ENCODE measurements at places on chromosomes 6 and 20.

GRCh38 chr6:327538-328116 lies 35.3 kb downstream of the DUSP22 start:
- no peak for DNase-seq

- no peak for DNase-seq
Measured at GRCh38 chr6:27593200-27593818, 120.4 kb upstream of the ZNF184 start.

- no peak for DNase-seq
Measured at GRCh38 chr6:21067521-21067920, 526.0 kb upstream of the SOX4 start.

DNA sequence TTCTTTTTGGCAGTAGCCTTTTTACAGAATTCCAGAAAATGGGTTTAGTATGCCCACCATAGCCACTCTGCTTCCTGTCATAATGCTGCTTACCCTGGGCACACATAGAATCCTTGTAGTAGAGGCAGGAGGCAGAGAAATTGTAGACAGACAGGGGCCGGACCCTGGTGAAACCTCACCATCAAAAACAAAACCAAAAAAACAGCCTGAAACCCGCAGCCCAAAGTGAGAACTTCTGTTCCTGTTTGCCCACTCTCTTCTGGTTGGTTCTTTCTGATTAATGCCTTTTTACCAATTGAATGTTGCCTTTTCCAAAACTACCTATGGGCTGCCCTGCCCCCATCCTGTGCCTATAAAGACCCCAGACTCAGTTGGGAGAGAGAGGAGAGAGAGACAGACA lies 188.2 kb downstream of the CDKAL1 start:
- no peak for DNase-seq

DNA sequence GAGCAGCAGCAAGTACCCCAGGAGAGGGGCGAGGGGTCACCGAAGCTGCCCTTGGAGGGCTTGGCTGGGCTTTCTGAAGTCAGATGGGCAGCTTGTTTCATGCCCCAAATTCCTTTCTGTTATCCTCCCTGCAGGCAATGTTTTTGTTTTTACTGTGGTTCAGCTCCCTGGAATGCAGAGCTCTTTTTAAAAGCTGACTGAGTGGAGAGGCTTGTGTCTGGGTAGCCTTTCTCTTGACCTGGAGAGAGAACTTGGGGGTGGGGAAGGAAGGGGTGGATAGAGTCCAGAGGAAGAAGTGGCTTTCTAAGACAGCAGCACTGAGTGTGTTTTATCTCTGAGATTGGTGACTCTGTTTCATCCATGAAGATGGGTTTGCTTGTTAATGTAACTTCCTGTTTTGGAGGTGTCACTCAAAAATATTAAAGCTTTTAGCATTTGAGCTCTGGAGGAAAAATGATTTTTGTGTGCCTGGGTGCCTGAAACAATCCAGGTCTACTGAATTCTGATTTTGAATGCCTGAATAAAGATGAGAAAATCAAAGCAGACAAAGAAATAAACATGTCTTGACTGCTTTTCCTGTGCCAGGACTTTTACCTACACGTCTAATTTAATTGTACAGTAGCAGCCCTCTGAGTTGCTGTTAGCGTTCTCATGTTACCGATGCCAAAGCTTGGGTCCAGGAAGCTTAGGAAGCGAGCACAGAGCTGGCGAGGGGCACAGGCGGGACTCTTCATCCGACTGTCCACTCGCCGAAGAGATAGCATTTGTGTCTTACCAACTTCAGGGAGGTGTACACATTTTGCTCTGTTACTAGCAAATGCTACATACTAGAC lies 78.2 kb upstream of the EEF1E1 start:
- peak; percentile 46 for DNase-seq

DNA sequence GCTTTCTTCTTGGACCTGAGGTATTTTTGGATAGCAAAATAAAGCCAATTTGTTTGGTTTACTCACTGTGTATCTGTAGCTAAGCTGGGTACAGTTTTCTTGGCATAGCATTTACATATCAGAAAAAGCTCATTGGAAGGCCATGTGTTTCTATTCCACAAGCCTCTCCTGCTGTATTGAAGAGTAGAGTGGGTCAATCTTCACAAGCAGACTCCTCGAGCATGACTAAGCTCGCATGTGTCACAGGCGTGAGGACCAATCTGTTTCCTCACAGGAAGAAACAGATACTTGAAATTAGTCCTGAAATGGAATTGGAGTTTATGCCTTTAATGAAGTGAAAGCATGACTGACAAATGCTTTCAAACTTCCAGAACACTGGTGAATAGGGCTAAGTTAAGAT lies 1279.0 kb upstream of the MAP3K7 start:
- no peak for DNase-seq
